ENCODE measurements at places on chromosomes 2 and 18. TPM values are rescaled to one million over a fixed set of nuclear protein-coding genes. Genes with fewer than 3 reads are reported as not detected.

Gene FAP
- polyA plus RNA-seq: 0.78 TPM

- H3K4me1 ChIP-seq: no peaks in the 10 kb centered on the region
- H3K4me3 ChIP-seq: no peak overlapping the region
- H3K27me3 ChIP-seq: no peaks in the 10 kb centered on the region
- no peaks in the 10 kb centered on the region for H3K36me3 ChIP-seq
These were observed 17.7 kb downstream of the ROCK2 start for GRCh38 chr2:11326677-11327211.

Gene ANKRD62
- not detected for polyA plus RNA-seq

DNA sequence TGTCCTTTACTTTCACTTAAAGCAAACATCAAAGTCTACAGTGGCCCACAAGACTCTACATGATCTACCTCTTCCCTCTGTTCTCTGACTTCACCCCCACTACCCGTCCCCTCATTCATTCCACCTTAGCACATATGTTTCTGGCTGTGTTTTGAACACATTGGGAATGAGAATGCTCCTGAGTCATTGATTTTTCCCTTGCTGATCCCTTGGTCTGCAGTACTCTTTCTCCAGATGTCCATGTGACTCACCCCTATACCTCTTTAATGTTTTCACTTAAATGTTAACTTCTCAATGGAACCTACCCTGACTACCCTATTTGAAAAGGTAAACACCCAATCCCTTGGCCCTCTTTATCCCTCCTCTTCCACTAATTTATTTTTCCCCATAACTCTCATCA is 30.7 kb upstream of the FRZB start:
- peaks cover 2% of the 10 kb centered on the region for H3K36me3 ChIP-seq
- H3K4me1 ChIP-seq: no peaks in the 10 kb centered on the region
- DNase-seq: no peak

Gene LBH
- polyA plus RNA-seq: 17.6 TPM

GRCh38 chr2:16302431-16303272 is 362.3 kb downstream of the MYCN start:
- no peak for DNase-seq
- H3K27me3 ChIP-seq: no peaks in the 10 kb centered on the region
- no peaks in the 10 kb centered on the region for H3K36me3 ChIP-seq
- no peak overlapping the region for H3K4me3 ChIP-seq
- no peak overlapping the region for H3K27ac ChIP-seq

Gene AOX1
- 27.3 TPM for polyA plus RNA-seq

GRCh38 chr2:129058981-129059380 is 740.3 kb upstream of the HS6ST1 start:
- no peaks in the 10 kb centered on the region for H3K36me3 ChIP-seq
- DNase-seq: no peak
- no peak overlapping the region for H3K4me3 ChIP-seq
- no peak overlapping the region for H3K27ac ChIP-seq
- no peaks in the 10 kb centered on the region for H3K4me1 ChIP-seq
- H3K27me3 ChIP-seq: no peaks in the 10 kb centered on the region

DNA sequence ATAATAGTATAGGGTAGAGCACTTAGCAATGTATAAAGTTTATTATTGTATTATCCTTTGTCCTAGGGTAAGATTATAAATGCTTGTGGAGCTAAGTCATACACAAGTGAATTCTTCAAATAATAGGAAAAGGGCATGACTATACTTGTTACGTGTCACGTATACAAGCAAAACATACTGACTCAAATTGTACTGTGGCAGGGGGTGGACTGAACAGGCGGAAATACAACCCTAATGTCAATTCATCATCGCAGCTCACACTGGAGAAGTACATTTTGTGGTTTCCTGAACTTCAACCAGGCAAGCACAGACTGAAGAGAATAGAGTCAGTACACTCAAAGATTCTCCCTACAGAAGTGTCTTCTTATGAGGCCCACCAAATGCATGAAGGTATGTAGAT is 201.0 kb downstream of the MBD2 start:
- no peaks in the 10 kb centered on the region for H3K4me1 ChIP-seq
- no peak overlapping the region for H3K27ac ChIP-seq
- no peak overlapping the region for H3K4me3 ChIP-seq
- H3K27me3 ChIP-seq: no peaks in the 10 kb centered on the region
- H3K36me3 ChIP-seq: no peaks in the 10 kb centered on the region

Gene CYTIP
- polyA plus RNA-seq: 19.8 TPM

- H3K36me3 ChIP-seq: no peaks in the 10 kb centered on the region
- no peak overlapping the region for H3K4me3 ChIP-seq
- no peak overlapping the region for H3K27ac ChIP-seq
- no peaks in the 10 kb centered on the region for H3K4me1 ChIP-seq
- no peaks in the 10 kb centered on the region for H3K27me3 ChIP-seq
These were observed 1693.4 kb upstream of the SLC39A10 start for GRCh38 chr2:193963472-193964119.

Gene L3MBTL4
- polyA plus RNA-seq: 2.6 TPM

Gene CLEC4F
- 0.22 TPM for polyA plus RNA-seq

Gene MC2R
- 0.01 TPM for polyA plus RNA-seq

GRCh38 chr2:75752828-75753227 is 42.1 kb upstream of the GCFC2 start:
- no peaks in the 10 kb centered on the region for H3K36me3 ChIP-seq
- H3K27me3 ChIP-seq: no peaks in the 10 kb centered on the region
- no peak overlapping the region for H3K4me3 ChIP-seq
- H3K4me1 ChIP-seq: no peaks in the 10 kb centered on the region

Gene DRC1
- not detected for polyA plus RNA-seq

GRCh38 chr2:203997980-203998809 is 61.6 kb downstream of the ICOS start:
- H3K4me1 ChIP-seq: no peaks in the 10 kb centered on the region
- H3K27me3 ChIP-seq: no peaks in the 10 kb centered on the region
- no peak for DNase-seq
- H3K27ac ChIP-seq: no peak overlapping the region
- no peak overlapping the region for H3K4me3 ChIP-seq
- no peaks in the 10 kb centered on the region for H3K36me3 ChIP-seq

GRCh38 chr18:11578799-11579198 is 30.6 kb upstream of the SLC35G4 start:
- H3K4me1 ChIP-seq: no peaks in the 10 kb centered on the region
- no peak overlapping the region for H3K27ac ChIP-seq
- no peaks in the 10 kb centered on the region for H3K27me3 ChIP-seq
- no peaks in the 10 kb centered on the region for H3K36me3 ChIP-seq

GRCh38 chr18:55111271-55111670 is 152.0 kb upstream of the CCDC68 start:
- H3K27ac ChIP-seq: no peak overlapping the region
- no peaks in the 10 kb centered on the region for H3K27me3 ChIP-seq
- H3K36me3 ChIP-seq: no peaks in the 10 kb centered on the region
- H3K4me3 ChIP-seq: no peak overlapping the region
- no peaks in the 10 kb centered on the region for H3K4me1 ChIP-seq
- no peak for DNase-seq

GRCh38 chr2:2714408-2714807 is 383.3 kb upstream of the MYT1L start:
- H3K4me3 ChIP-seq: no peak overlapping the region
- no peak for DNase-seq
- no peak overlapping the region for H3K27ac ChIP-seq
- H3K27me3 ChIP-seq: no peaks in the 10 kb centered on the region

Gene KIF1A
- 0.27 TPM for polyA plus RNA-seq

GRCh38 chr2:99140056-99140859 is 1.2 kb upstream of the C2orf15 start:
- no peaks in the 10 kb centered on the region for H3K27me3 ChIP-seq
- H3K4me1 ChIP-seq: no peaks in the 10 kb centered on the region
- peak overlapping the region; percentile 98 for H3K27ac ChIP-seq
- H3K36me3 ChIP-seq: no peaks in the 10 kb centered on the region
- H3K4me3 ChIP-seq: peak overlapping the region; percentile 99

DNA sequence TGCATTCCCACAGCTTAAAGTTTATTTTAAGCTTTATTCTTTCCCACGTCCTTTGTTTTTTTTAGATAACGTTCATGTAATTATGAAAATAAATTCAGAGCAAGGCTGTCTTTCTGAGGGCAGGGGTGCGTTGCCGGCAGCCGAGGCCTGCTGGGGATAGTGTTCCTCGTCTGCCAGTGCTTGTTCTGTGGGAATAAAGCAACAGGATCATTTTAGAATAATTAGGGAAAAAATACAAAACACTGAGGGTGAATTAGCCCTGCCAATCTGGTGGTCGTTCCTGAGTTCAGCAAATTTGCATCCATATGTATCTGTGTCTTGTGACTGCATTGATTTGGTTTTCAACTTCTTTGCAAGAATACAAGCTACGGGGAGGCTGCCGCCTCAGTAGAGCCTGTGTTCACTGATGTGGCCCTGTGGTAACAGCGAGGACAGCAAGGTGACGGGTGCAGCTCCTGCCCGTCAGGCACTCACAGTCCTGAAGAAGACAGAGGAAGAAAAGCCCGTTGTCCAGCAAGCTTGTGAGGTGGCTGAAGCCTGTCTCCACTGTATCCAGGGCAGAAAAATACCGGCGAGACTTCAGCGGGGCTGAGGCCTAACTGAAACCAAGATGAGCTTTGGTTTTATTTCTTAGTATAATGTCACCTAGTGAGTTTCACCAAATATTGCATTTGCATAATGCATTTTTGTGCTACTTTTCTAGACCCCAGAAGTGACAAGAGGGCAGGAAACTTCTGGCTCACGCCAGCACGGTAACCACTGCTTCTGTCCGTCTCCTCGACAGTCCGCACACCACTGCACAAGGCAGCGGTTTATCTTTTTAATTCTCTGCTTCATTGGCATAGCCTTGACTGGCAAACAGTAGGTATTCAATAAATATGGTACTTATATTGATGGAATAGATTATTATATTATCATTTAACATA is 64.5 kb downstream of the SH3YL1 start:
- no peak overlapping the region for H3K27ac ChIP-seq
- no peaks in the 10 kb centered on the region for H3K36me3 ChIP-seq
- H3K4me3 ChIP-seq: no peak overlapping the region
- no peaks in the 10 kb centered on the region for H3K4me1 ChIP-seq
- no peak for DNase-seq
- no peaks in the 10 kb centered on the region for H3K27me3 ChIP-seq

Gene RAB6C
- polyA plus RNA-seq: 0.09 TPM

- H3K27me3 ChIP-seq: no peaks in the 10 kb centered on the region
- H3K36me3 ChIP-seq: no peaks in the 10 kb centered on the region
- no peak for DNase-seq
- H3K4me3 ChIP-seq: no peak overlapping the region
- H3K27ac ChIP-seq: no peak overlapping the region
- H3K4me1 ChIP-seq: no peaks in the 10 kb centered on the region
These were observed 52.3 kb downstream of the RAB10 start for GRCh38 chr2:26086155-26086637.

DNA sequence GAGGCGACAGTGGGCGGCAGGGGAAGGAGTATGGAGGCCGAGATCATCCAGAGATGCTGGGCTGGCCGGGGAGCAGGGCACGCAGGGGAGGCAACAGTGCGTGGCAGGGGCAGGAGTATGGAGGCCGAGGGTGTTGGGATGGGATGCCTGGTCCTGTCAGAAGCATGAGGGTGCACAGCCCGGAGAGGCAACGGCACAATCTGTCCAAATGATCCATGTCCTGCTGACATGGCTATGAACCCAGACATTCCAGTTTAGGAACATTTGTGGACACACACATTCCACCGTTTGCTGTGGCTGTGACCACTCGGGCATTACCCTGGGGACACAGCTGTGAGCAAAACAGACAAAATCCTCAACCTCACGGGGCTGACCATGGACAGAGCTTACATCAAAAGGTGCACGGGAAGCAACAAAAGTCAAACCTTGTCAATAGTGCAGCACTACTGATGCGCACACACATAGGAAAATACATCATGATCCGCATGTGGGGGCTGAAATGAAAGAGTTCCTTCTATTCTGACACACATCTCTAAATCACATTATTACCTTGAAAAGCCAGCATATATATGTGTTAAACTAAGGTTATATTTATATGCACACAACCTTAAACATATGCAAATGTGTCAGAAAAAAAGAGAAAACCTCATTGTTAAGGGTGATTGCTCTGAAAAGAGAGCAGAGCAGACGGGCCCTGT is 144.0 kb upstream of the GPC1 start:
- no peak for DNase-seq
- H3K27ac ChIP-seq: no peak overlapping the region
- H3K4me3 ChIP-seq: no peak overlapping the region
- H3K36me3 ChIP-seq: no peaks in the 10 kb centered on the region

Gene KYNU
- polyA plus RNA-seq: 2.2 TPM

Gene NT5C1B
- polyA plus RNA-seq: not detected

Gene LYG2
- not detected for polyA plus RNA-seq

DNA sequence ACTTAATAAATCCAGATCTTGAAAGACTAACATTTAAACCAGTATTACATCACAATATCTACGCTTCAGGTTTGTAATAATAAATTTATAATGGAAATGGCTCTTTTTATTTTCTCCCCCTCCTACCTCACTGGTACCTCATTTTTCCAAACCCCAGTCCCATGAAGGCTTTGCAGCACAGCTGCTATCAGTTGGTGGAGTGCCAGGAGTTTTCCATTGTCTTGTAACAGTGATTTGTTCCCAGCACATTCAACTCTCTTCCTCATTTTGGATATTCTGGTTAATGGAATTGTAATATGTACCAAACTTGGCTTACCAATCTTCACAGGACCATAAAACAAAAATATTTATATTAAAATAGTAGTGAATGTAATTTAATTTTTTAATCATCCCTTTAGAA is 91.2 kb downstream of the VRK2 start:
- DNase-seq: no peak
- peaks cover 5% of the 10 kb centered on the region for H3K36me3 ChIP-seq
- H3K4me1 ChIP-seq: no peaks in the 10 kb centered on the region
- H3K4me3 ChIP-seq: no peak overlapping the region
- H3K27me3 ChIP-seq: no peaks in the 10 kb centered on the region
- H3K27ac ChIP-seq: no peak overlapping the region

- peaks cover 13% of the 10 kb centered on the region for H3K36me3 ChIP-seq
- H3K4me1 ChIP-seq: no peaks in the 10 kb centered on the region
- no peaks in the 10 kb centered on the region for H3K27me3 ChIP-seq
- no peak overlapping the region for H3K4me3 ChIP-seq
- H3K27ac ChIP-seq: no peak overlapping the region
These were observed 26.6 kb downstream of the SERTAD2 start for GRCh38 chr2:64626963-64627760.

DNA sequence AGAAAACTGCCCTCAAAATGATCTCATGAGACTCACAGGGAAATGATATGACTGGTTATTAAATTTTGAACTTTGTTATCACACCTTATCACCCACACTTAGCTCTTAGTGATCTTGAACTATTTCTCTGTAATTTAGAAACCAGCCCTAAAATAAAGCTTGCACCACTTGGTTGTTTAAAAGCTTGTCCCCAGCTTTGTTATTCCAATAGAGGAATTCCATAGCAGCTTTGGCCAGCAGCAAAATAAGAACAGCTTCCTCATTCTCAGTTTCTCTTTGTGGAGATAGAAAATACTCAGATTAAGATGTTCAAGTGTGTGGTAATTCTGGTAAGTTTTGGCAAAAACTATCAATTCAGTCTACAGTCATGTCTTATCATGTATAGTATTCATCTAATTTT is 54.4 kb upstream of the CCDC68 start:
- H3K27me3 ChIP-seq: no peaks in the 10 kb centered on the region
- no peak overlapping the region for H3K4me3 ChIP-seq
- H3K4me1 ChIP-seq: no peaks in the 10 kb centered on the region
- H3K36me3 ChIP-seq: no peaks in the 10 kb centered on the region

GRCh38 chr2:28687640-28688385 is 63.8 kb upstream of the PPP1CB start:
- DNase-seq: no peak
- no peaks in the 10 kb centered on the region for H3K4me1 ChIP-seq
- no peak overlapping the region for H3K4me3 ChIP-seq
- no peak overlapping the region for H3K27ac ChIP-seq

Gene UGT1A6
- 1.8 TPM for polyA plus RNA-seq

All from small intestine (tissue), 16 donors.